ENCODE measurements at places on chromosomes 5 and 9. TPM values are rescaled to one million over a fixed set of nuclear protein-coding genes. Genes with fewer than 3 reads are reported as not detected.

Gene IL9
- total RNA-seq, result not detected

Gene LCN6
- not detected for total RNA-seq

- H3K27me3 ChIP-seq, result no peaks in the 10 kb centered on the region
- H3K4me3 ChIP-seq, result no peak overlapping the region
Observed at GRCh38 chr5:110880413-110880812, 141.6 kb downstream of the SLC25A46 start.

Gene CDKN2B
- 4.3 TPM for total RNA-seq

DNA sequence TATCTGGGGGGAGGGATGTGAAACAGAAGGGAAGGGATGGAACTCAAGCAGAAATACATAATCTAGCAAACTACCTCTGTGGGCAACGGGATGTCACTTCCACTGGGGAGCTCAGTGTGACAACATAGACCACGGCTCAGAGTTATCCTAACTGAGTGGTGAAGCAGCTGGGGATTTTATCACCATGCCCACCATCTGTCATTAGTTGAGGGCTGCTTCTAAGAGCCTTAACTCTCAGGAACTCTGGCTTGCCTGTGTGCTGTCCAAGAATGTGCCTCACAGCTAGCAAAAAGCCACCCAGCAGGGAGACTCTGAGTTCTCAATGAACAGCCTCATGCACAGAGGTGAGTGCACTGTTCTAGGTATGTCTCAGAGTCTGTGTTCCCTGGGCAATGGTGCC is 90.6 kb upstream of the CXCL14 start:
- no peak overlapping the region for H3K27ac ChIP-seq
- no peaks in the 10 kb centered on the region for H3K27me3 ChIP-seq
- DNase-seq, result no peak
- no peaks in the 10 kb centered on the region for H3K36me3 ChIP-seq
- H3K4me3 ChIP-seq, result no peak overlapping the region

- no peaks in the 10 kb centered on the region for H3K4me1 ChIP-seq
- DNase-seq, result no peak
- no peaks in the 10 kb centered on the region for H3K36me3 ChIP-seq
- no peak overlapping the region for H3K27ac ChIP-seq
- H3K27me3 ChIP-seq, result no peaks in the 10 kb centered on the region
Observed at GRCh38 chr5:2381861-2382260, 369.6 kb downstream of the IRX2 start.

GRCh38 chr9:134028076-134028475 is 2.8 kb downstream of the BRD3OS start:
- no peak for DNase-seq
- no peaks in the 10 kb centered on the region for H3K27me3 ChIP-seq
- H3K4me3 ChIP-seq, result no peak overlapping the region
- H3K4me1 ChIP-seq, result peaks cover 18% of the 10 kb centered on the region
- no peak overlapping the region for H3K27ac ChIP-seq

- no peak for DNase-seq
- no peaks in the 10 kb centered on the region for H3K36me3 ChIP-seq
- no peaks in the 10 kb centered on the region for H3K4me1 ChIP-seq
- no peak overlapping the region for H3K27ac ChIP-seq
Observed at GRCh38 chr5:174895360-174895759, 171.0 kb downstream of the MSX2 start.

DNA sequence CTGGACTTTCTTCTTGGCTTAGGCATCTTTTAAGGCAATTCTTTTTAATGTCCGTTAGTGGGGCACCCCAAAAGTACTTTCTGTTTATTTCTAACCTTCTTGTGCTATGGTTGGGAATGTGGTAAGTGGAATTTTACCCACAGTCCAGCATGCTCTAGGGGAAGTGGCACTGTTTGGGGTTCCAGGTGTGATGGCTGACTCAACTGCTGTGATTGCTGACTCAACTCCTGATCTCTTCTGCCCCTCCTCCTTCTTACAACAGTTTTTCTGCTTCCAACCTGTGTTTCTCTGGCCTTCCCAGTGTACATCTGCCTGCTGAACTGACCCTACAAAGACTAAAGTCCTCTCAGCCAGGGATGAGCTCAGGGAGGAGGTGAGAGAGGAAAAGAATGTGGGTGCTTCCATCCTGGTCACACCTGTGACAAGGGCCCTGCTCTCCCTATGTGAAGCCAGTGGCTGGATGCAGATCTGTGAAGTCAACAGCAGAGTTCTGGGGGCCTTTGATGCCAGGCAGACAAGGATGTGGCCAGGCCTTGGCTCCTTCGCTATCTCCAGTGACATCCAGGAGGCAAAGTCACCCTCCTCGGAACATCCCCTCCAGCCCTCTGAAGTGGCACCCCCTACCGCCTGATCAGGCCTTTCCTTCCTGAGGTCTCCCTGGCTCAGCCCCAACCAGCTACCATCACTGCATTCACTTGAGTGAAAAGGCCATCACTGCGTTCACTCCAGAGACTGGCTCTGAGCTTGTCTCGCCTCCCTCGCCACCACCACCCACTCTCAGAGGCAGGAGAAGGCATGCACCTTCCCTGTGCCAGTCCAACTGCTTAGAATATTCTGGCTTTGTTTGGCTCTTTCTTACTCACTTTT is 72.2 kb downstream of the C5orf15 start:
- no peak overlapping the region for H3K4me3 ChIP-seq
- H3K4me1 ChIP-seq, result peaks cover 25% of the 10 kb centered on the region
- no peak overlapping the region for H3K27ac ChIP-seq
- no peak for DNase-seq
- no peaks in the 10 kb centered on the region for H3K36me3 ChIP-seq
- H3K27me3 ChIP-seq, result no peaks in the 10 kb centered on the region

- no peaks in the 10 kb centered on the region for H3K36me3 ChIP-seq
- H3K27me3 ChIP-seq, result no peaks in the 10 kb centered on the region
- no peak overlapping the region for H3K27ac ChIP-seq
- DNase-seq, result no peak
- no peaks in the 10 kb centered on the region for H3K4me1 ChIP-seq
- no peak overlapping the region for H3K4me3 ChIP-seq
Observed at GRCh38 chr5:62969409-62970120, 390.9 kb downstream of the LRRC70 start.

GRCh38 chr5:149205625-149206523 is 64.6 kb downstream of the ABLIM3 start:
- H3K27me3 ChIP-seq, result peaks cover 6% of the 10 kb centered on the region
- DNase-seq, result no peak
- no peaks in the 10 kb centered on the region for H3K36me3 ChIP-seq
- H3K27ac ChIP-seq, result no peak overlapping the region

Gene RGMB
- total RNA-seq, result 0.94 TPM

- H3K27ac ChIP-seq, result peak overlapping the region; percentile 93
- H3K27me3 ChIP-seq, result no peaks in the 10 kb centered on the region
- H3K4me3 ChIP-seq, result 0 out of 2 replicates have a peak overlapping the region, but pooled peaks have one; percentile 1
- peaks cover 39% of the 10 kb centered on the region for H3K36me3 ChIP-seq
- no peak for DNase-seq
Observed at GRCh38 chr5:72292411-72292810, 27.6 kb downstream of the MRPS27 start.

Gene RNF183
- total RNA-seq, result not detected

DNA sequence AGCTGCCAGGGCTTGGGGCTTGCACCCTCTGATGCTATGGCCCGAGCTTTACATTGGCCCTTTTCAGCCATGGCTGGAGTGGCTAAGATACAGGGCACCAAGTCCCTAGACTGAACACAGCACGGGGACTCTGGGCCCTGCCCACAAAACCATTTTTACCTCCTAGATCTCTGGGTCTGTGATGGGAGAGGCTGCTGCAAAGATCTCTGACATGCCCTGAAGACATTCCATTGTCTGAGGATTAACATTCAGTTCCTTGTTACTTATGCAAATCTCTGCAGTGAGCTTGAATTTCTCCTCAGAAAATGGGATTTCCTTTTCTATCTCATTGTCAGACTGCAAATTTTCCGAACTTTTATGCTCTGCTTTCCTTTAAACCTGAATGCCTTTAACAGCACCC is 337.0 kb upstream of the SMC2 start:
- no peaks in the 10 kb centered on the region for H3K36me3 ChIP-seq
- no peak for DNase-seq
- no peak overlapping the region for H3K27ac ChIP-seq
- no peak overlapping the region for H3K4me3 ChIP-seq

- no peak for DNase-seq
- H3K27me3 ChIP-seq, result no peaks in the 10 kb centered on the region
- no peaks in the 10 kb centered on the region for H3K4me1 ChIP-seq
- H3K27ac ChIP-seq, result no peak overlapping the region
- no peak overlapping the region for H3K4me3 ChIP-seq
- H3K36me3 ChIP-seq, result no peaks in the 10 kb centered on the region
Observed at GRCh38 chr5:1416856-1417469, 28.3 kb downstream of the SLC6A3 start.

DNA sequence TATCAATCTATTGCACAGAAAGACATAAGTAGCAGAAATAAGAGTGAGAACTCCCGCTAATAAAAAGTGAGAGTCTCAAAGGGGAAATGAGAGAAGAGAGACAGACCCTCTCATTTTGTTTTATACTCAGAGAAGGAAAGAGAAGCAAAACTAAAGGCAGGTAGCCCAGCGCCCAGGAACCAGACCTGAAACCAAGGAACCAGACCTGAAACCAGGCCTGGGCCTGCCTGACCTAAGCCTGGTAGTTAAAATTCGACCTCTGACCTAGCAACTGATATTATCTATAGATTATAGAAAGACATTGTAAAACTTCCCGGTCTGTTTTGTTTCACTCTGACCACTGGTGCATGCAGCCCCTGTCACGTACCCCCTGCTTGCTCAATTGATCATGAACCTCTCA is 134.5 kb upstream of the SEMA6A start:
- no peaks in the 10 kb centered on the region for H3K36me3 ChIP-seq
- H3K4me1 ChIP-seq, result no peaks in the 10 kb centered on the region
- DNase-seq, result no peak
- H3K4me3 ChIP-seq, result no peak overlapping the region
- H3K27ac ChIP-seq, result no peak overlapping the region

- DNase-seq, result no peak
- no peak overlapping the region for H3K4me3 ChIP-seq
- H3K27ac ChIP-seq, result no peak overlapping the region
- H3K27me3 ChIP-seq, result no peaks in the 10 kb centered on the region
- H3K36me3 ChIP-seq, result no peaks in the 10 kb centered on the region
Observed at GRCh38 chr9:13480693-13481092, 201.2 kb upstream of the MPDZ start.

- DNase-seq, result peak; percentile 75
- H3K27ac ChIP-seq, result peak overlapping the region; percentile 98
- peaks cover 81% of the 10 kb centered on the region for H3K4me1 ChIP-seq
- H3K4me3 ChIP-seq, result peak overlapping the region; percentile 48
- no peaks in the 10 kb centered on the region for H3K27me3 ChIP-seq
Observed at GRCh38 chr5:159041444-159042198, 58.1 kb downstream of the EBF1 start.

GRCh38 chr5:173774271-173774761 is 113.8 kb upstream of the CPEB4 start:
- H3K4me1 ChIP-seq, result peaks cover 23% of the 10 kb centered on the region
- H3K4me3 ChIP-seq, result no peak overlapping the region
- DNase-seq, result no peak

Gene TEX48
- total RNA-seq, result not detected

GRCh38 chr5:134492568-134492967 is 32.9 kb upstream of the JADE2 start:
- H3K27ac ChIP-seq, result no peak overlapping the region
- no peak overlapping the region for H3K4me3 ChIP-seq
- DNase-seq, result no peak
- no peaks in the 10 kb centered on the region for H3K36me3 ChIP-seq
- no peaks in the 10 kb centered on the region for H3K4me1 ChIP-seq
- no peaks in the 10 kb centered on the region for H3K27me3 ChIP-seq

Gene TUSC1
- not detected for total RNA-seq

- no peak overlapping the region for H3K4me3 ChIP-seq
- DNase-seq, result no peak
- H3K4me1 ChIP-seq, result no peaks in the 10 kb centered on the region
- H3K36me3 ChIP-seq, result no peaks in the 10 kb centered on the region
- no peaks in the 10 kb centered on the region for H3K27me3 ChIP-seq
Observed at GRCh38 chr5:100406640-100407039, 128.5 kb upstream of the FAM174A start.

- H3K4me1 ChIP-seq, result peaks cover 27% of the 10 kb centered on the region
- H3K27me3 ChIP-seq, result no peaks in the 10 kb centered on the region
- no peak overlapping the region for H3K27ac ChIP-seq
- peaks cover 24% of the 10 kb centered on the region for H3K36me3 ChIP-seq
- no peak for DNase-seq
Observed at GRCh38 chr5:72237415-72237814, 82.6 kb downstream of the MRPS27 start.

Gene DIAPH1
- total RNA-seq, result 181 TPM

DNA sequence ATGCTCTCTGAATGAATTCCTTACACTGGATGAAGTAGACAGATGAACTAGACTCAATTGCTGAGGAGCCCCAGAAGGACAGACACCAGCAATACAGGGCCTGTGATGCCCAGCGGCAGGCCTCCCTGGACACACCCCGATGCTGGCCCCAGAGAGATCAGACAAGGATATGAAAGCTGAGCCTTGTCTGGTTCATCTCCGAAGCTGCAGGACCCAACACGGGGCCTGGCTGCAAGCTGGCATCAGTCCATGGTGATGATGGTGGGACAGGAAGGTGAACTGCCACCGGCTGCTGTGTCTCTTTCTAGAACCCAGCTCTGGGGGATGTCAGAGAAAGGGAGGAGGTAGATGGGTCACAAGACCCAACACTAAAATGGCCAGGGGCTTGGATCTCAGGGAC is 104.0 kb upstream of the LMX1B start:
- H3K27ac ChIP-seq, result no peak overlapping the region
- no peak overlapping the region for H3K4me3 ChIP-seq
- H3K36me3 ChIP-seq, result no peaks in the 10 kb centered on the region
- no peak for DNase-seq
- H3K4me1 ChIP-seq, result no peaks in the 10 kb centered on the region

DNA sequence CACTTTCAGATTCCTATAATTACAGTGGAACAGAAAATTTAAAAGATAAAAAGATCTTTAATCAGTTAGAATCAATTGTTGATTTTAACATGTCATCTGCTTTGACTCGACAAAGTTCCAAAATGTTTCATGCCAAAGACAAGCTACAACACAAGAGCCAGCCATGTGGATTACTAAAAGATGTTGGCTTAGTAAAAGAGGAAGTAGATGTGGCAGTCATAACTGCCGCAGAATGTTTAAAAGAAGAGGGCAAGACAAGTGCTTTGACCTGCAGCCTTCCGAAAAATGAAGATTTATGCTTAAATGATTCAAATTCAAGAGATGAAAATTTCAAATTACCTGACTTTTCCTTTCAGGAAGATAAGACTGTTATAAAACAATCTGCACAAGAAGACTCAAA is 29.5 kb downstream of the ZFYVE16 start:
- H3K4me1 ChIP-seq, result peaks cover 4% of the 10 kb centered on the region
- H3K27ac ChIP-seq, result no peak overlapping the region
- no peaks in the 10 kb centered on the region for H3K27me3 ChIP-seq
- no peak for DNase-seq
- peaks cover 20% of the 10 kb centered on the region for H3K36me3 ChIP-seq
- no peak overlapping the region for H3K4me3 ChIP-seq

Data from Karpas-422 (cell line).